ENCODE measurements at places on chromosomes 1 and 21. TPM values are rescaled to one million over a fixed set of nuclear protein-coding genes. Genes with fewer than 3 reads are reported as not detected.

DNA sequence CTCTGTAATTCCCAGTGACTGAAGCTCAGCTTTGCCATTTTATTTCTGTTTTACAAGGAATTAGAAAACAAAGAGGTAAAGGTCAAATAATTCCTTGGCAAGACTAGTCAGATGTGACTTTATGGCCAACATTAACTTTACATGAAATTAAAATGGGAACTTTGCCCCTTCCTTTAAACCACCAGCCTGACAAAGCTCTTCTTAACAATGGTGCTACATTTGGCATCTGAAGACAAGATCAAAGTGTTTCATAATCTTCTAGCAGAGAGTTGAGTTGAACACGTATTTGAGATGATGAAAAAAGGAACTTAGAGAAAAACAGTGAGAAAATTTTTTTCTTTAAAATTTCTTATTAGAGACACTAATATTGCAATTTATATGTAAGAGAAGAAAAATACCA, 193.8 kb downstream of the AK5 start:
- DNase-seq = no peak
- H3K27ac ChIP-seq = no peak overlapping the region
- no peaks in the 10 kb centered on the region for H3K27me3 ChIP-seq
- H3K4me1 ChIP-seq = no peaks in the 10 kb centered on the region

GOLT1A gene
- not detected for total RNA-seq

DNA sequence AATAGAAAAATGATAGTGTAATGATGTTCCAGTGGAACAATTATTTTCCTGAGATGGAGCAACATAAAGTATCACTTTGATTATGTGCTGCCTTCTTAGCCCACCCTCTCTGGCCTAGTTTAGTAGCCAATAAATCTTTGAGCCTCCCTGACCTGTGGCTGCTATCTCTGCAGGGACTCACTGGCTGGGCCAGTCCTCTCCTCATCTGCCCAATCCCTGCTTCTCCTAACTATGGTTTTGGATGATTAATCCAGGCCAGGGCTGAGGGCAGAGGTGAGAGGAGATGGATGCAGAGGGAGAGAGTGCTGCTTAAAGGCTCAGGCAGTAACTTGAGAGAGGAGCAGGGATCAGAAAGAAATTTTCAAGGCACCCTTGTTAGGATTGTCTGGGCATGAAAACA, 89.0 kb upstream of the CD34 start:
- H3K4me3 ChIP-seq = no peak overlapping the region
- no peaks in the 10 kb centered on the region for H3K36me3 ChIP-seq
- H3K27me3 ChIP-seq = peaks cover 7% of the 10 kb centered on the region

GRCh38 chr1:17194615-17195528, 10.1 kb upstream of the PADI1 start:
- H3K36me3 ChIP-seq = no peaks in the 10 kb centered on the region
- peaks cover 4% of the 10 kb centered on the region for H3K27me3 ChIP-seq
- no peak for DNase-seq
- H3K4me3 ChIP-seq = no peak overlapping the region
- H3K4me1 ChIP-seq = peaks cover 4% of the 10 kb centered on the region
- H3K27ac ChIP-seq = no peak overlapping the region

DNA sequence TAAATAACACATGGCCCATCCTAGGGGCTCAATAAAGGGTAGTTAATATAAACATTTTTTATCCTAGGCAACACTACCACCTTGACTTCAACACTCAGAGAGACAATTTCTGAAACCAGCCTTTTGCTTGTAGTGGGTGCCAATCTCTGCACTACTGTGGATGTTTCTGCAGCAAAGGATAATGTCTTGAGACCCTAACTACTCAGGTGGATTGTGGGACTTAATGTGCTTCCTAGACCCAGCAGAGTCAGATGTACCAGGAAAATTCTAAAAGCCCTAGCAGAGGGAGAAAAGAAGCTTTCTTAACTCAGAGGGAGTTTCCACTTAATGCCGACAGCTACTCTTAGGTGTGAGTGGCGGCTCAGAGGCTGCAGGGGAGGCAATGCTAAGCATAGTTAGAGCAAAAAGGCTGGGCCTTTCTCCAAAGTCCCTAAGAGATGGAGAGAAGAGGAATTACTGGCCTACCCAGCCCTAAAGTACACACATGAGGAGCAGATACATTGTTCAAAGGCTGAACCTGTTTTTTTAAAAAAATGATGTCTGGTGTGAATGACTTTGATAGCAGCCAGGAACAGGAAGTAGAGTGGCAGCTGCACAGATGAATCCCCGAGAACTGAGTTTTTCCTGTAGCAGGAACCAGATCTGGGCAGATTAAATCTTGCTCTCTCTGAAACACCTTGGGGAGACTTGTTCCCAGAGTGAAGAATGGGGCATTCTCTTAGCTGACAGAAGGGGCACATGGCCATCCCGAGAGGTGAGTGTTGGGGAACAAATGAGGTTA, 33.5 kb upstream of the ABCD3 start:
- no peaks in the 10 kb centered on the region for H3K36me3 ChIP-seq
- H3K27me3 ChIP-seq = peaks cover 2% of the 10 kb centered on the region
- H3K4me1 ChIP-seq = peaks cover 25% of the 10 kb centered on the region
- peak overlapping the region; percentile 46 for H3K4me3 ChIP-seq
- H3K27ac ChIP-seq = peak overlapping the region; percentile 60
- DNase-seq = no peak

AGRN gene
- total RNA-seq = 25.8 TPM

DNA sequence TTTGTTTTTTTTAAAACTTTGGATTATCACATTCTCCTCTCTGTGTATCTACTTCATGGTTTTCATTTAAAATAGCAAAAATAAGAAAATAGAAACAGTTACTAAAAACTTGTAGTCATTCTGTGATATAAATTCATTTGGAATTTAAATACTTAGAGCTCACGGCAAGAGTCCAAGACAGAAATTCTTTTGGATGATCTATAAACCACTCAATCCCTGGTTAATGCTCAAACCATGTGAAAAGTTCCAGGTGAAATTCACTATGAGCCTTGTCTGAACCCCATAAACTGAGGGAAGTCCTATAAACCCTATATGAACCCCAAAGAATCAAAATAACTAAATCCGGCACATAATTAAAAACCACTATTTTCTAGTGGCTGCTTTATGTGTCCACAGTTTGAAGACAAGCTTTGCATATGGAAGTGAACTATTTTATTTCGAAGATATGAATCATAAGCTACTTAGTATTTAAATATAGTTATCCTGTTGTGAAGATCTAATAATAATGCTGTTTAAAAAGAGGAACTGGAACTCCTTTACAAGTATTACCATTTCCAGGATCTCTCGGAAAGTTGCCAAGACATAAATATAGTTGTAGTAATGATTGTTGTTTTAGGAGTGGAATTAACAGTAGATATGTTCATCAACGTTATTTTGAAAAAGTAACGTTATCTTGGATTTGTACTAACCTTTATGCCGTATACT, 163.5 kb downstream of the NFIA start:
- no peak overlapping the region for H3K4me3 ChIP-seq
- no peaks in the 10 kb centered on the region for H3K4me1 ChIP-seq
- peaks cover 5% of the 10 kb centered on the region for H3K27me3 ChIP-seq
- DNase-seq = no peak

PALMD gene
- total RNA-seq = not detected

DNA sequence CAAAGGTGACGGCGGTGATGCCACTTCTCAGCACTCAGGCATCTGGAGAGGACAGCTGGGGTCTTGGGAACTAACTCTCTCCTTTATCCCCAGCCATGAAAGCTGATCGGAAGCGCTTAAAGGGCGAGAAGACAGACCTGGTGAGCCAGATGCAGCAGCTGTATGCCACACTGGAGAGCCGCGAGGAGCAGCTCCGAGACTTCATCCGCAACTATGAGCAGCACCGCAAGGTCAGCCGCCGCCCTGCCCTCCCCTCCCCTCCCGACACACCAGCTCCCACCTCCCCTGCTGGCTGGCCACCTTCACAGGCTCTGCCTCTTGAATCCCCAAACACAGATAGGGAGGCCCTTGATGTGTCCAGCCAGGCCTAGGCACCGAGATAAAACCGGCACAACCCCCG, 118.9 kb upstream of the TMEM51 start:
- H3K27me3 ChIP-seq = no peaks in the 10 kb centered on the region
- H3K4me3 ChIP-seq = no peak overlapping the region
- H3K36me3 ChIP-seq = no peaks in the 10 kb centered on the region
- no peaks in the 10 kb centered on the region for H3K4me1 ChIP-seq
- no peak for DNase-seq

DNA sequence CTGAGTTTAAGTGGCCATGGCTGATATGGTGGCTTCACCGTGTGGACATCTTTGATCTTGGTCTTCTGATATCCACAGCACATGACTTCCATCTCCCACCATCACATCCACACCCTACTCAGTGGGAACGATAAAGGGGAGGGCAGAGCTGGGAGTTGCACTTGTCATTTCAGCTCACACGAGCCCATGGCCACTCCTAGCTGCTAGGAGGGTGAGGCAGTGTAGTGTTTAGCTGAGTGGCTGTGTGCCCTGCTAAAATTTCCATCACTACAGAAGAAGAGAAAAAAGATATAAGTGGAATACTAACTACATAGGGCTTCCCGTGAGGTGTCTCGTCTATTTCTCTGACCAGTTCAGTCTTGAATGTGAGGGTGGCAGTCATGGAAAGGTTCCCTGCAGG, 123.3 kb upstream of the EDN2 start:
- peak overlapping the region; percentile 65 for H3K27ac ChIP-seq
- H3K4me1 ChIP-seq = peaks cover 52% of the 10 kb centered on the region

- H3K4me3 ChIP-seq = no peak overlapping the region
- H3K36me3 ChIP-seq = peaks cover 29% of the 10 kb centered on the region
- no peak overlapping the region for H3K27ac ChIP-seq
- H3K27me3 ChIP-seq = no peaks in the 10 kb centered on the region
Observed at GRCh38 chr1:156941675-156942074, 21.2 kb downstream of the LRRC71 start.

DNA sequence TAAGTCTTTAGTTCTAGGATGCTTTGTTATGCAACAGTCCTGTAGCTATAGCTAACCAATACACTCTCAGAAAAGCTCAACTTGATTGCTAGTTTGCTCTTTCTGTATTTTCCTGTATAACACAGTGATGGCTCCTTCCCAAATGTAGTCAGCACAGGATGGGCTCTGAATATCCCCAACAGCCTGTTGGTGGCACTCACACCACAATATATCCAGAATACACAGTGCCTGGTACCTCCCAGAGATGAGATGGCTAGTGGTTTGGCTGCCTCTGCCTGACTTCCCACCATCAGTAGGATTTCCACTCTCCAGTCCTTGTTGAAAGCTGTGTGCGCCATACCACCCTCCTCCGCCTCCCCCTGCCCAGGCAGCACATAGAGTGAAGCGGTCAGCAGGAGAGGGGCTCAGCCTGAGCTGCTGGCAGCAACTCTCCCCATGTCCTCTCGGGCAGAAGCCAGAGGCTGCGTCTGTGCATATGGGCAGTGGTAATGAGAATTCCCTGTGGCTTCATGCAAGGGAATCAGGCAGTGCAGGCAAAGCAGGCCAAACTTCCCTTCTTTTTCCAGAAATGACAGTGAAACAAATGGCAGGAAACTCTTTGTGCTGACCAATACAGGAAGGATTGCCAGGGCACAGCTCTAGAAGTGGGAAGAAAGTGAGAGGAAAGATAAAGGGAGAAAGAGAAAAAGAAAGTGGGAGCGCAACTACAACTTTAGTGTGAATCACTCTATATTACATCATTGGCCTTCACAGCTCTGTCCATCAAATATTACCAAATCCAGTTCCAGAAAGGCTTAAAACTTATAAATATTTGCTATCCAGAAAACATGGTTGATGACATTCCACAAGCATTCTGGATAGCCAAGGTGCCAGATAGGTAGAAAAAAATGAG, 49.7 kb downstream of the LMX1A start:
- no peaks in the 10 kb centered on the region for H3K36me3 ChIP-seq
- H3K27me3 ChIP-seq = peaks cover 4% of the 10 kb centered on the region
- no peaks in the 10 kb centered on the region for H3K4me1 ChIP-seq
- DNase-seq = no peak
- no peak overlapping the region for H3K27ac ChIP-seq
- H3K4me3 ChIP-seq = no peak overlapping the region

- H3K4me1 ChIP-seq = no peaks in the 10 kb centered on the region
- peaks cover 2% of the 10 kb centered on the region for H3K27me3 ChIP-seq
- H3K27ac ChIP-seq = no peak overlapping the region
- no peak overlapping the region for H3K4me3 ChIP-seq
- no peaks in the 10 kb centered on the region for H3K36me3 ChIP-seq
Observed at GRCh38 chr1:232318143-232318542, 311.8 kb downstream of the SIPA1L2 start.

DNA sequence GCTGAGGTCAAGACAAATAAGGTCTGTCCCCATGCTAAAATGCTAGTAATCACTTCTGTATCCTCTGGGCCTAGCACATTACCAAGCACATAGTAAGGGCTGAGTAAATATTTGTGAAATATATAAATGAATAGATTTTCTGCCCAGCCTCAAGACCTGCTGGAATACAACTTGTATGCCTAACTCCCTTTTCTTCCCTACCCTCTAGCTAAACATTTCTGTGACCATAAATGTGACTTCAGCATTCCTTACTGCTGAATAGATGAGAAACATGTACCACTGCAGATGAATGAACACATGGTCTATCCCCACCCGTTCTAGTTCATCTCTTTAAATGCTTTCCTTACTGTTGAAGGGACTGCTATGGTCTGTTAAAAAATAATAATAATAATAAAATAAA, 209.0 kb upstream of the HOOK1 start:
- H3K27me3 ChIP-seq = no peaks in the 10 kb centered on the region
- H3K4me3 ChIP-seq = no peak overlapping the region
- DNase-seq = no peak
- peaks cover 6% of the 10 kb centered on the region for H3K36me3 ChIP-seq
- no peak overlapping the region for H3K27ac ChIP-seq

DNA sequence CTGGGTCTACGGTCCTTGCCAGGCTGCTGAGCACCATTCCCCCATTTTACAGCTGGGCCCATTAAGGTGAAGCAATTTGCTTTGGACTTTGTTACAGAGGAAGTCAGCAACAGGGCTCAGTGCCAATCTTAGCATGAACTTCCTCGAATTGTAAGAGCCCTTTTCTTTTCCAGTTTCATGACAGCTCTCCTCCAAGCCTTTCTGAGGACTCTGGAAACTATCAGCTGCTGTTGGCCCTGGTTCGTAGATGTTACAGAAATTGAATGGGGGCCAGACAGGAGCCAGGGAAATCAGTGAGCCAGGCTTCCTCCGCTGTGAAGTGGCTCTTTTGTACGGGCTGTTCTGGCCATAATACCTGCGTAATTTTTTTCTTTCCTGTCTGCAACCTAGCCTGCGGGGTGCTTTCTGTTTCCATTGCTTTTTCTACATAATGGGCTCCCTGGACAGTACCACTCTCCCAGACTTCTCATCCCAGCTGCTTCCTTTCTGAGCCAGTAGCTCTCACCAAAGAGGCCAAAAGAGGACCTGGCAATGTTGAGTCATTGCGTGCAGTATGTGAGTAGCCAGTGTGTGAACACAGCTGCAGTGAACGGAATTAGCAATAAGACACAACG, 386.3 kb downstream of the DISC1 start:
- H3K36me3 ChIP-seq = no peaks in the 10 kb centered on the region
- no peak overlapping the region for H3K27ac ChIP-seq
- H3K27me3 ChIP-seq = no peaks in the 10 kb centered on the region
- no peaks in the 10 kb centered on the region for H3K4me1 ChIP-seq
- no peak for DNase-seq

TTC34 gene
- total RNA-seq = 1.8 TPM

Measured in activated T-helper 1 cell treated with anti-CD3 and anti-CD28 coated beads, Interleukin-12 subunit alpha, Interleukin-12 subunit beta, Interleukin-2, Interleukin-4 antibody, amounts not matched to agents 30 ng/mL and 10 ng/mL and 1 ng/mL, durations not matched to agents 14 hours and 24 hours and 36 hours (primary cell).